ENCODE measurements at places on chromosomes 2 and 18.
A peak's percentile ranks its signal among the peaks of the same experiment; 100 is the strongest.

GRCh38 chr2:19356545-19357401 lies 1.6 kb downstream of the OSR1 start:
- no peak for DNase-seq

GRCh38 chr2:207260021-207260420 lies 94.3 kb upstream of the KLF7 start:
- no peak for DNase-seq

- DNase-seq: no peak
These were observed 261.3 kb downstream of the TNS1 start for GRCh38 chr2:217741381-217741955.

DNA sequence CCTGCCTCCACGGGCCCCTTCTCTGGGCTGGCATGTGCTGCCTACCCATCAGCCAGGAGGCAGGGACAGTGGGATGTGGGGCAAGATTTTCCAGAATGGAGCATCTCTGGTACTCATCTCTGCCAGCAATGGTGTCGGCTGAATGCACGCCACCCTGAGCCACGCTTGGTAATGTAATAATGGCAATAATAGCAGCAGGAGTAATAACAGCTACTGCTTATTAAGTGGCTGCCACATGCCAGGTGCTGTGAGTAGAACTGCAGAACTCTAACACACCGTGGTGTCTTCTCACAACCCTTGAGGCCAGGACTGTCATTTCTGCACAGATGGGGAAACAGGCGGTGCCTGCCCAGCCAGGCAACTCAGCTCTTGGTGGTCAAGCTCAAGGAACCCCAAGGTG lies 113.6 kb downstream of the CELF4 start:
- no peak for DNase-seq

GRCh38 chr2:175111200-175111657 lies 56.8 kb downstream of the ATF2 start:
- no peak for DNase-seq

- DNase-seq: no peak
These were observed 6.2 kb upstream of the SDC1 start for GRCh38 chr2:20231159-20231558.

GRCh38 chr2:138121666-138122661 lies 157.7 kb downstream of the HNMT start:
- DNase-seq: no peak

DNA sequence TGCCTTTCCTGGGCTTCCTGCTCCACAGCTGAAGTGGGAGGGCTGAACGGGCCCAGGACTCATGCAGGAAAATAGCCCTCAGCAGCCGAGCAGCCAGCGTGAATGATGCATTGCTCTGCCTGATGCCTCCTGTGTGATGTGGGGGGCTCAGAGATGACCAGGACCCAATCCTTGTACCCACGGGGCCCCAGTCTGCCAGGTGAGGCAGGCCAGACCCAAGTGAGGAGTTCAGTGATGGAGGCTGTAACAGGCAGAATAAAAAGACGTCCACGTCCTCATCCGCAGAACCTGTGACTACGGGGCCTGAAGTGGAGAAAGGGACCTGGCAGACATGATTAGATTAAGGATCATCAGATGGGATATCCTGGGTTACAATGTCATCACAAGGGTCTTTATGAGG lies 194.9 kb upstream of the HDAC4 start:
- no peak for DNase-seq

GRCh38 chr2:101818531-101819451 lies 121.3 kb downstream of the MAP4K4 start:
- DNase-seq: no peak

DNA sequence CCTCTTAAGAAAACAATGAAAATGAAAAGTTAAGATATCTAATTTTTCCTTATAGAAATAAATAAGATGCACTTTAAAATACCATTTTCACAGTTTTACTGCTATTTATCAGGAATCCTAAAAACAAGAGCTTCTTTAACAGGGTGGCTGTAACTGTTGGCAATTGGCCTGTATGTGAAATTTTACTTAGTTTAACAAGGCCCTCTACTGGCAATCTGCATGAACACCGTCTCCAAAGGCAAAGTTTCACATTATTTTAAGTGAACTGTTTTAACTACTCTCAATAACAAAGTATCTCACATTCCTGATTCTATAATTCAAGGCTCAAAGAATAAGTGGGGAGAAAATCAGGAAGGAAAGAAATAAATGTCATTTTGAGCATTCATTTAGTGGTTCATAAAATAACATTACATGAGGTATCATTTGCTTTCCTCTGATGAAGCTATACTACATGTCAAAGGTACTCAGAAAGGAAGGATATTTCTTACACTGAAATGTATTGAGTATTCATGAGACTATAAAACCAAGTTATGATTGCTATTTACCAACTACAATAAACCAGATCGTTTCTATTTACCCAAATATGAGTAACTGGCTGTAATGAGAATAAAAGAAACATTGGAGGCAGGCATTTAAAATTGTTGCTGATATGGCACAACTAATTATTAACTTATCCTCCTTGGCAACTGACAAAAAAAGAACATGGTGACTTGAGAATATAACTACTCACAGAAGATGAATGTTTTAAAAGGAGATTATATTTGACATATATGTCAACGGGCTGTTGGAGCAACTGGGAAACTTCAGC lies 7.0 kb downstream of the NCKAP5 start:
- no peak for DNase-seq

GRCh38 chr18:70190529-70190928 lies 15.0 kb downstream of the RTTN start:
- DNase-seq: no peak

DNA sequence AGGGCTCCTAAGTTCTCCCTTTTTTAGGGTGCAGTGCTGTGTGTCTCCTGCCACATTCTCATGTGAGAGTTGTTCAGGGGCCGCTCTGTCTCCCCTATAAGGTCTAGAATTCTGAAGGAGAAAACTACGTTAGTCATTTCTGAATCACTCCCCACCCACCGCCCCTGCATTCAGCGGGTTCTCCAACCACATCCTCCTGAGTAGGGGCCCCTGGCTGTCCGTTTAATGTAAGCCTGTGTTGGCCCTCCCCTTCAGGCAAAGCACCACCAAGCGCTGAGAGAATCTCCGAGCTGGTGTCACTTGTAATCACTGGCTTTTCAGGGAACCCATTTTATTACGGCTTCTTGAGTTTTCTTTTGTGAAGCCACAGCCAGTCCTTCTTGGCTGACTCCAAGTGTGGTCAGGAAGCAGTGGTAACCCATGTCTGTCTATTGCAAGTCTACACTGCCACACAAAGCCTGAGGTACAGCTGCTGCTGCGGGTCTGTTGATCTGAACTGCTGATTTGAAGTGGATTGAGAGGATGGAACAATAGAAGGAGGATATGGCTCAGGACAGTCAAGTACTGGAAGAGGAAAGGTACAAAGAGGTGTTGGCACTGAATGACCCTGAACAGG lies 16.9 kb downstream of the LCT start:
- DNase-seq: peak; percentile 58

- no peak for DNase-seq
These were observed 276.8 kb upstream of the HDAC4 start for GRCh38 chr2:239677453-239678185.

GRCh38 chr2:224407241-224407701 lies 5.4 kb upstream of the FAM124B start:
- DNase-seq: no peak

DNA sequence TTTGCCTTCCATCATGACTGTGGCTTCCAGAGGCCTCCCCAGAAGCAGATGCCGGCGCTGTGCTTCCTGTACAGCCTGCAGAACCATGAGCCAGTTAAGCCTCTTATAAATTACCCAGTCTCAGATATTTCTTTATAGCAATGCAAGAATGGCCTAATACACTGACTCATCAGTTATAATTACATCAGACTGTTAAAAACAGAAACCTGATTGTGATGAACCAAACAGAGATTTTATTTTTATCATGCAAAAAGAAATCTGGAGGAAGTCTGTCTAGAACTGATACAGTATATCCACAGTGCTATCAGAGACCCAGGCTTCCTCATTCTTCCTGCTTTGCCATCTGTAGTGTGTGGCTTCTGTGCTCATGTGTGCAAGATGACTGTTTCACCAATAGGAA lies 93.4 kb upstream of the MEX3C start:
- no peak for DNase-seq

- DNase-seq: peak; percentile 50
These were observed at the start of gene SH3BP4 for GRCh38 chr2:234951664-234952269. TSS of gene SH3BP4 (plus strand) at chr2:234952017. CDS start at chr2:235035003, 82,986 bp downstream.

DNA sequence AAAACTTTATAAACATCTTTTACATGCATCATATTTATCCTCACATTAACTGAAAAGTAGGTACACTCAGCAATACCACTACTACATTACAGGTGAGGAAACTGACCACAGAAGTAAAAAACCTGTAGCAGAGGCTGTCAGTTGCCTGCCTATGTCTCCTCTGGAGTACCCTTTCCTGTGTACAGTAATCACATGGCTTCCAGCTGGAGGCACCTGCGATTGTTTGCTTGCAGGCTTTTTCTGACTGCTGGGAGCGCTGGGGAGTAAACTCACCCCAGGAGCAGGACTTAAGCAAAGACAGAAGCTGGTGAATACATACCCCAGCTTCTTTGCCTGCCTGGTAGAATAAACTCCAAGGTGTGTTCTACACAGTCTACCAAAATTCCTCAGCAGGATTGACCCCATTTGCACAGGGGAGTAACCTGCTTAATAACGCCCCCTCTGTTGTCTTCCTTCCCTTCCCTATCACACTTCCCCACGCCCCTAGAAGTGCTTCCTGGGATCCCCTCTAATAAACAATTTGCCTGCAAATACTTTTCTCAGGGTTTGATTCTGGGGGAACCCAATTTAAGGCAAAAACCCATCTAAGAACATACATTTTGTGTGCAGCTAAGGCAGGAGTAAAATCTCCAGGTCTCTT lies 138.9 kb downstream of the PTH2R start:
- no peak for DNase-seq

GRCh38 chr18:78525366-78526111 lies 454.1 kb upstream of the SALL3 start:
- no peak for DNase-seq

GRCh38 chr2:96596596-96596995 lies 41.5 kb downstream of the KANSL3 start:
- DNase-seq: no peak

GRCh38 chr2:39660612-39661236 lies 5.0 kb upstream of the TMEM178A start:
- DNase-seq: no peak

DNA sequence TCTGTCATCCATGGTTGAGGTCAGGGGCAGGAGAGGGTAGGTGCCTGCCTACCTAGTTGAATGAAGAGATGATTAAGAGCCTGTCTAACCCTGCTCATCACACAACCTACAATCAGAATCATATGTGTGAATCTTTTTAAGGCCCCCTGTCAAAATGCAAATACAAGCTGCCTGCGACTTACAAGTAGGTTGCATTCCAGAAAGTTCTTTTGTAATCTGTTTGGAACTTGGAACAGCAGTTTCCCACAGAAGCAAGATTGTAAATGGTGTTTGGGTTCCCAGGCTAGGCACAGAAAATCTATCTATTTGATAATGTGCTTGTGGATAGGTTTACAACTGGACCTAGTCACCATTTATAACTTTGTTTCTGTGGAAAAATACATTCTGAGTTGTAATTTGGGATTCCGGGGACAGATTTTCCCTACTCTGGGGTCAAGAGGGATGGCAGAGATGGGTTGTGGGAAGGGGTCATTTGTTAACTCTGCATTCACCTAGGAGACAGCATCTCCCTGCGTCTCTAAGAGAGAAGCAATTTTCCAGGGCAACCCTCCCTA lies 4.4 kb downstream of the LIPG start:
- DNase-seq: no peak

DNA sequence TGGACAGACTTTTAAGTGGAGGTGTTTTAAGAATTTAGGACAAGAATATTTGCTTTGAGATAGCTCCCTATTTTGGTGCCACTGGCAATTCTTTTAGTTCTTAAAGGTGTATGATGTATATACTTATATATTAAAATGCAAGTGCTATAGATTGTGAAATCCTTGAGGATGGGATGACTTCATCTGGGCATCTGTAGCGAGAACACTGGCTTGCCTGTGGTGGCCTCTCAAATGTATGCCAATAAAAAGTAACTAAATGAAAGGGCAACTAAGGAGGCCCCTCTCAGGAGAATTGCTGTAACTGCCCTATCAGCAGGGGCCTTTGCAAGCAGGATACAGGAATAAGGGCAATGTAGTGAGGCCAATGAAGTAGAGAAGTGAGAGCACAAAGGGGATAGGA lies 2.6 kb upstream of the THUMPD2 start:
- no peak for DNase-seq

GRCh38 chr18:13910501-13910900 lies 4.8 kb downstream of the MC2R start:
- no peak for DNase-seq

- no peak for DNase-seq
These were observed 69.3 kb upstream of the IL1R1 start for GRCh38 chr2:102073168-102073724.

DNA sequence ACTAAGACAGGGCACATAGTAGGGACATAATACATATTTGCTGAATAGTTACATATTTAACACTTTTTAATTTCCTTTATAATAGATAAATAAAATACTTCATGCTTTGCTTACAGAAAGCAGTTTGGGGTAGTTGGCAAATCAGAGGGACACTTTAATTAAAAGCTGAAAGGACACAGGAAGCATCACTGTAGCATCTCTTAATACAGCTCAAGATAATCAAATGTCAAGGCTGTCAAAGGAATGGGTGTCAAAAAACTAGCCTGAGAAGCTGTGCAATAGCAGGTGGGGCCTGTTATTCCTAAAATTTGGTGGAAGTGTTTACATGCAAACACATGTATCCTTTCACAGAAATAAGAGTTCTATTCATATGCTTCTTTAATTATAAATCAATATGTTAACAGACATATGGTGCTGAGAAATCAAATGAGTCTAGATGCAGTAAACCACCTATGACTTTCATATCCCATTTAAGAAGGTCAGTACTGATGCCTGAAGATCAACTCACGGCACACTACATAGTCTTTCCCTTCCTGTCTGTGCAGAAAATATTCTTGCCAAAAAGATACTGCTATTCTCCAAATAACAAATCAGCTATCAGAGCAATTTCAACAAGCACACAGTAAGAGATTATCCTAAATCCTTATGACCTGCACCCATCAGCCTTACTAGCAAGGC lies 174.6 kb downstream of the STK39 start:
- DNase-seq: no peak

DNA sequence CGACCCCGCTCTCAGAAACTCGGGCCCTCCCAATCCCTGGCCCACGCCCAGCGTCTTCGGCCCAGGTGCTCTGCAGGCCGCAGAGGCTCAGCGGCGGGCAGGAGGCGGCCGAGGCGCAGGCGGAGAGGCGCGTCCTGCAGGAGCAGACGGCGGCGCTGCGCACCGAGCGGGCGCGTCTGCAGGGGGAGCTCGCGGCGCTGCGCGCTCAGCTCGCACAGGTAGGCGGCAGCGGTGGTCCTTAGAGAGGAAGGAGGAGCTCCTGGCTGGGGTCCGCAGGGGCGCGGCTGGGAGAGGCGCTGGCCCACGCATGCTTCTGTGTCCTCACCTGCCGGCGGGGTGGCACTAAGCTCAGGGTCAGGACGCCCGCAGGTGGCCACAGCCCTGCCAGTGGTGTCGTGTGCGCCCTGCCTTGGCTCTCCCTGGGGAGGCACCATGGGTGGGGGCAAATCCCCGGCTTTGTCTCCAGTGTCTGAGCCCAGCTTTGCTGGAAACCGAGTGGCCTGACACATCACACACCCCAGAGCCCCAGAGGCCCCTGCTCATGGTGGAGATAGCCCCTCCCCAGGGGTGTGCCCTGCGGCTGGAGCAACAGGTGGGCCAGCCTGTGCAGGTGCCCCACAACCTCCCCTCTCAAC lies 14.9 kb upstream of the SNED1 start:
- DNase-seq: peak; percentile 18

- no peak for DNase-seq
These were observed 13.0 kb downstream of the INHBB start for GRCh38 chr2:120358734-120359465.
